ENCODE measurements at places on chromosomes 2 and 18.

DNA sequence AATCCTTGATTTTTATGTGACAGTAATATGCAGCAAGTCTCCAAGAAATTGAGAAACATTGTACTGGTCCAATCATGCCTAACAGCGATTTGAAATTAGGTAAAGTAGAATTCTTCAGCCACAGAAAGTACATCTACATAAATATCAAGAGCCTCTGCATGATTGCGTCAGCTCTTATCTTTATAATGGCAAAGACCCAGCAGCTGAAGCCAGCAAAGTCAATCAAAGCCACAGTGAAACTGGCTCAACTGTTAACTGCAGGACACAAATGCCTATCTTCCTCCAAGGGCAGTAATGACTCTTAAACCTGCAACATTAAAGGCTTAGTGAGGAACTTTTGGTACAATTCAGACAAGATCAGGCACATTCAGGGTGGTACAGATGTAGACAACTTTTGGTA lies 102.5 kb downstream of the BARD1 start:
- DNase-seq, result no peak

GRCh38 chr2:226913641-226914040 lies 77.8 kb downstream of the RHBDD1 start:
- DNase-seq, result no peak

- DNase-seq, result no peak
Observed at GRCh38 chr2:99425022-99425421, 64.8 kb downstream of the REV1 start.

DNA sequence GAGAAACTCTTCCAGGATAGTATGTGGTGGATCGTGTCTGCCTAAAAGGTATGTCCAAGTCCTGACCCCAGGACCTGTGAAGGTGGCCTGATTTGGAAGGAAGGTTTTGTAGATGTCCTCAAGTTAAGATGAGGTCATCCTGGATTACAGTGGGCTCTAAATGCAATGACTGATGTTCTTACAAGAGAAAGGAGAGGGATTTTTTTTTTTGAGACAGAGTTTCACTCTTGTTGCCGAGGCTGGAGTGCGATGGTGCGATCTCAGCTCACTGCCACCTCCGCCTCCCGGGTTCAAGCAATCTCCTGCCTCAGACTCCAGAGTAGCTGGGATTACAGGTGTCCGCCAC lies 19.9 kb downstream of the MBP start:
- no peak for DNase-seq

- DNase-seq, result no peak
Observed at GRCh38 chr2:83630351-83630750, 828.7 kb downstream of the SUCLG1 start.

Measured in activated T-helper 1 cell treated with anti-CD3 and anti-CD28 coated beads, Interleukin-2, amount 50 U/mL, for 16 hours (primary cell).